ENCODE measurements at places on chromosomes 7 and 10.

- no peak for DNase-seq
Measured at GRCh38 chr10:79189853-79190435, 121.2 kb downstream of the ZMIZ1 start.

DNA sequence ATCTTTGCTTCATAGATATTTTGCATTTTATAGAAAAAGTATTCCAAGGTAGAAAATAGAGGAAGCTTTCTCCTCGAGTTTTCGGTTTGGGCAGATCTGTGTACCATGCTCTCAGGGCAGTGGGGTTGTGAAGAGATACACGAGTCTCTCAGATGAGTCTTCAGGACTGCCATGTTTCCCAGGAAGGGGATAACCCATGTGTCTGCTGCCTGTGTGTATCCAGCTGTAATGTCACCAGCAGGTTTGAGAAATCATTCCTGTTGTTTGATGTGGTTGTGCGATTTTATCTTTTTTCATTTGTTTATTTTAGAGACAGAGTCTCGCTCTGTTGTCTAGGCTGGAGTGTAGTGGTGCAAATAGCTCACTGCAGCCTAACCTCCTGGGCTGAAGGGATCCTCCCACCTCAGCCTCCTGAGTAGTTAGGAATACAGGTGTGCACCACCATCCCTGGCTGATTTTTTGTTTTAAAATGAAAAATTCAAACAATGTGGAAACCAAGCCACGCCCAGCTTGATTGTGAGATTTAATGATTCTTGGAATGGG is 48.9 kb downstream of the SNX10 start:
- no peak for DNase-seq

DNA sequence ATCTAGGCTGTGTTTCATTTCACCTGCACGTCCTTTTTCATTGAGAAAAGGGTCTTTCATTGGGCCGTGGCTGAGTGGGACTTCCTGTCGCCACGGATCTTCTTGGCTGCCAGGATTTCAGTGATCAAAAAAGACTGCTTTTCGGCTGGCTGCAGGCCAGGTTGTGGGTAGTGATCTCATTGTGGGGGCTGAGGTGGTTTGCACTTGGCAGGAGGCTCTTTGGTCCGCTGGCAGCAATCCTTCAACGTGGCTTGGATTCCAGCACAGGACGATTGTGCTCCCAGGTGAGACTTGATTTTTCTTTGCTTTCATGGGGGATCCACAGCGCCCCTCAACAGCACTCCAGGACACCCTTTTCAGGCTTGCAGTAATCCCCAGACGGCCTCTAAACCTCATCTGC is 29.0 kb upstream of the ZNF273 start:
- DNase-seq: no peak

DNA sequence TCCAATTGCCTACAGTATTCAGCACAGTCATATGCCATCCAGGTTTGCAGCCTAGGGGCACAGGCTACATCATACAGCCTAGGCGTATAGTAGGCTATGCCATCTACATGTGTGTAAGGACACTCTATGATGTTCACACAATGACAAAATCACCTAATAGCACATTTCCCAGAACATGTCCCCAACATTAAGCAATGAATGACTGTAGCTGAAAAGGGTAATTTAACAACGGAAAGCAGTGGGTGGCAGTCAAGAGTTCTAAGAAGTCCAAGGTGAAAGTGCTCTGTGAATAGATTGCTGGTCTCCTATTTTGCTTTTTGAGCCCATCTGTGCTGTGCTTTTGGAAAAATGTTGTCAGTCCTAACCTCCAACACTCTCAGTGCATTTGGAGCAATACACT is 162.6 kb downstream of the KLF6 start:
- peak; percentile 36 for DNase-seq
